ENCODE measurements at places on chromosomes 2 and 18.

DNA sequence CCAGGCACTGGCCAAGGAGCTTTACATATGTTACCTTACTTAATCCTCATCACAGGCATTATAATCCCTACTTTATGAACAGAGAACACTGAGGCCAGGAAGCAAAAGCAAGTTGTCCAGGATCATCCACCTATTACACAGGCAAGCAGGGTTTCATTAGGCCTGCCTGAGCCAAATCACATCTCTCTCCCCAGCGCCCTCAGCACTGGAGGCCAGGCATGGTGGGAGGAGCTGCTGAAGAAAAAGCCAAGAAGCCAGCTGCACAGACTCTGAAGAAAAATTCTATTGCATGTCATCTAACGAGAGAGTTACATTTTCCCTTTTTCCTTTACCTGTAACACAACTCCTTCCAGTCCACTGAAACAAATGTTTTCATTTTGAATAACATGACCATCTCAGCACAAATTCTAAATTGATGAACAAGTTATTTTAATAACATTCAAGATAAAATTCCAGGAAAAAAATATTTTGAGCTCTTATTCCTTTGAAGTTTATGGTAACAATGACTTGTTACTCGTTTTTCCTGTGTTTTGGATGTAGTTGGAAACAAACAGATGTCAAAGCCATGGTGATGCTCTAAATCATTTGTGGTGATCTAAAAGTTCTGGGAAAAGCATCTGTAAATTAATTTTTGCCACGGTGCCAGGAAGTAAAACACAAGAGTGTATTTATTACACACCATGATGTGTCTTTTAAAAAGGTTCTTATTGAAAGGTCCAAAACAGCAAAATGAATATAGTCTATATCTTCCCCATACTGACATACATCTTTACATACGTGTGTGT lies 139.0 kb upstream of the ITGB6 start:
- no peak for DNase-seq

GRCh38 chr18:24326211-24326610 lies 71.4 kb downstream of the OSBPL1A start:
- no peak for DNase-seq

- DNase-seq: peak; percentile 31
Measured at GRCh38 chr2:237488901-237489860, 2.1 kb downstream of the MLPH start.

GRCh38 chr2:69977186-69977585 lies 15.8 kb upstream of the ASPRV1 start:
- peak; percentile 66 for DNase-seq

DNA sequence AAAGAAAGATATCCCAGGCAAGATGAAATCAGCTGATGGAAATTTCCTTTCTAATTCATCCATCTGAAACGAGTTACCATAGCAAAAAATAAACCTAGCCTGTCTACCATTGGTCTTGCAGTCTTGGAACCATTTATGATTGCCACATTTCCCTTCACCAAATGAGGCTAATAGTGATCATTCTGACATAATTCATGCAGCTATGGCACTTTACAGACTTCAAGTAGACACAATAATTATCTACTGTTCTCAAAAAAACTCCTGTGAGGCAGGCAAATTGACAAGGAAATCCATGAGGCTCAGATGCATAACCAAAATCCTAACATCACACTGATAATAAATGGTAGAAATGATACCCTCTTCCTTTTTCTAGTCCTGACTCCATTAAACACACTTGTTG lies 1669.7 kb upstream of the LRRTM1 start:
- DNase-seq: no peak

- no peak for DNase-seq
Measured at GRCh38 chr2:152093464-152093863, 5.4 kb downstream of the CACNB4 start.

DNA sequence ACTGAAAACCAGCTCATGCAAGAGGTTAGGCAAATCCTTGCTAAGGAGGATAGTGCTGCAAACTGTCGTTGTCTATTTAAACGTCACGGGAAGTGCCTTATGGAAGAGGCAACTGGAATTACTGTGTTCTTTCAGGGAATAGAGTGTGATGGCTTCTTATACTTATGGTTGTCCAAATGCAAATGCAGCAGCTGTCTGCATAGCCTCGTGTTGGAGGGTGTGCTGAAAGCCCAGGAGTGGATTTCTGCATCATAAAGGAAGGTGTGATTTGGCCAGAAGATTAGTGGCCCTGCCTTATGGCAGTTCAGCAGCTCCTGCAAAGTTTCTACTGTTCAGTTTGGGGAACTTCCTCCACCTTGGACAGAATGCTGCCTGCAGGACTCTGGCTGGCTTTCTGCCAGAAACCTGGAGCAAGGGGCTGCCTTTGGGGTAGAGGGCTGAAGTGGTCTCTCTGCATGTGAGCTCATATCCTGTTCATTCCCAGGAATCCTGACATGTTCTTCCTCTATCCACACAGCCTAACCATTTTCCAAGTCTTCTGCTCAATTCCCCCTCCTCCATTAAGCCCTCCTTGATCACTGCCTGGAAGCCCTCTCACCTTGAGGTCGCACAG lies 321.2 kb upstream of the CXCR4 start:
- no peak for DNase-seq

DNA sequence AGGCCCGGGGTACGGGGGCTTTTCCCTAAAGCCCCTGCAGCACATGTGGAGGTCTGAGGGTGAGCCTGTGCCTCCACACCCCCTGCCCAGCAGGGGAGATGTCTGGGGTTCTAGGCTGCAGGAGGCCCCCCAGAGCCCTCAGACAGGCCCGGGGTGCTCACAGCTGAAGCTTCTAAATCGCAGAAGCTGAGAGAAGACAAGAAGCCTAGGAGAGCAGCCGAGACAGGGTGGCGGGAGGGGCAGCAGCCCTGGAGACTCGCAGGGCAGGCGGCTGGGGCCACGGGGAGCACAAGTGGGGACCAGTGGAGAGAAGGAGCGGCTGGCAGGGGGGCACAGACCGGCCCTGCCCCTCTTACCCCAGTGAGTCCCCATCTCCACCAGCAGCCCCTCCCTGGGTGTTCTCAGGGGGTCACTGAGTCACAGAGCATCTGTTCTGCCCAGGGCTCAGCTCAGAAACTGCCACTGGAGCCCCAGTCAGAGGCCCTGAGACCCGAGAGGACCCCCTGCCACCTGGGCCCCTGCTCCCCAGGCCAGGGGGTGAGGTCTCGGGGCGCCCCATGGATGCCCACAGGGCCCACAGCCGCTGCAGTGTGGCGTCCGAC lies 26.1 kb downstream of the GPC1 start:
- no peak for DNase-seq

GRCh38 chr18:45889419-45890064 lies 64.1 kb downstream of the SIGLEC15 start:
- no peak for DNase-seq

DNA sequence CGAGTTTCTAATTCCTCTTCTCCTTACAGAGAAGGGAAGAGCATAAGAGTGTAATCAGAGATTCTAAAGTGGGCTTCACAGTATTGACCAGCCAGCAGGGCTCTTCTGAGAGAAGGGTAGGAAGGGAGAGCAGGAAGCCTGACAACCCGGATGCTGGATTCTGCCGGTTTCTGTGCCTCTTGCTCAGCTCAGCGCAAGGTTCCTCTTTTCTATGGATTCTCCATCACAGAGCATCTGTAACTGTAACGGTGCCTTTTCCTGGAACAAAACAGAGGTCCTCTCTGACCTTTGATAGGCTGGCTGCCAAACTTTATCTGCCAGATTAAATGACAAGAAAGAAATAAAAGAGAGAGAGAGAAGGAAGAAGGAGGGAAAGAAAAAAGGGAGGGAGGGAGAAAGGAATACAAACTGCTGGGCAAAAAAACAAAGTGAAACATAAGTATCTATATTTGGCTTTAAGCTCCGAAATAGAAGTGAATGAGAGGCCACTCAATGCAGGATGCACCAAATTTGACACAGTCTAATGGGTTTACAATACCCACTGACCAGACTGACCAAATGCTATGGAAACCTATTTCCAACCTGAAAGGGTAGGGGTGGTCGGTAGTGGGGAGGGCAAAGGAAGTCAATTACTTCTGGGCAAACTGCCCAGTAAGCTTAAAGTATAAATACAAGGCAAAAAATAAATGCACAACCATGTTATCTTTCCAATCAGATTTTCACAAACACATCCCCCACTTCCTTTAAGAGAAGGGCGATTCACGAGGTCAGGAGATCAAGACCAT lies 59.2 kb downstream of the PIEZO2 start:
- DNase-seq: no peak

GRCh38 chr2:218332920-218333645 lies 23.6 kb upstream of the CATIP start:
- DNase-seq: no peak

DNA sequence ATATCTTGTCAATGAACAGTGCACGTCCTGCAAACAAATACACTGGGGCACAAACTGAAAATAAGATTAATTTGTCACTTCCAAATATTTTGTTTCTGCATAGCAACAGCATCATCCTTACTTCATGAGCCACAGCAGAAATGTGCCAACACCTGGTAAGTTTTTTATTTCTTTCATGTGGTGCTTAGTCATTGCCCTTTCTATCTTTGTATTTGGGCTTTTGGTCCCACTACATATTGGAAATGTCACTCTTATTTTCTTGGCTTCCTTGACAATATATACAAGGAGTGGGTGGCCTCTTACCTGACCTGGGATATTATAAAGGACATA lies 208.0 kb downstream of the RBM43 start:
- no peak for DNase-seq

Measured in H7 (cell line).